M059J (cell line): ENCODE measurements at places on chromosomes 4 and X. TPM values are rescaled to one million over a fixed set of nuclear protein-coding genes. Genes with fewer than 3 reads are reported as not detected.

Gene ADGRL3
- total RNA-seq: 0.07 TPM in 1 of 2 replicates, not detected in the other

Gene REELD1
- not detected in 2 replicates for total RNA-seq

Gene GYPE
- not detected in 2 replicates for total RNA-seq

GRCh38 chr4:8385611-8386010 lies 54.9 kb downstream of the ACOX3 start:
- no peak for DNase-seq

Gene MAGEB10
- 0.10 TPM in 1 of 2 replicates, not detected in the other for total RNA-seq

DNA sequence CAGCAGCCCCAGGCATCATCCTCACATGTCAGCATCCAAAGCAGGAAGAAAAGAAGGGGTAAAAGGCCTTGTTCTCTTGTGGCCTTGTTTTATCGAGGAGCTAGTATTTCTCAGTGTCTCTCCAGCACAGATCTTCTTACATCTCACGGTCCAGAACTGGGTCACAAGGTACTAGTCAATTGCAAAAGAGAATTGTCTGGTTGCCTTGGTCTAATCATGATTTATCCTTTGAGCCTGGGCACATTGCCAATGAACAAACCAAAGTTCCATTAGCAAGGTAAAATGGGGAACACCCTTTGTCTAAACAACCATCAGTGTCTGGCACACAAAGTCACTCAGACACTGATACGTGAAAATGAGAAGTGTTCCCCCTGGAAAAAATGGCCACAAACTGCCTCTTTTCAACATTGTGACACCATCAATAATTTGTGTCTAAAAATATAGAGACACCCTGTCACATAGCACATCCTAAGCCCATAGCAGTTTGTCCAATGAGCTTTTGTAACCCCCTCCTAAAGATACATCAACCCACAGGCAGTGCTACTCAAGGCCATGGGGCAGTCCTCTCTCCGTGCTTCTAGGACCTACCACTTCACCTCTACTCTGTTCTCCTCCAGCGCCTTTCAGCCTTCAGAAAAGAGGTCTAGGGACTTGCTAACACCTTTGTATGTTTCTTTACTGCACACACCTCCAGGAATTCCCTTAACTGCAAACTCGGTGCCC lies 534.4 kb downstream of the MID1IP1 start:
- no peak for DNase-seq

DNA sequence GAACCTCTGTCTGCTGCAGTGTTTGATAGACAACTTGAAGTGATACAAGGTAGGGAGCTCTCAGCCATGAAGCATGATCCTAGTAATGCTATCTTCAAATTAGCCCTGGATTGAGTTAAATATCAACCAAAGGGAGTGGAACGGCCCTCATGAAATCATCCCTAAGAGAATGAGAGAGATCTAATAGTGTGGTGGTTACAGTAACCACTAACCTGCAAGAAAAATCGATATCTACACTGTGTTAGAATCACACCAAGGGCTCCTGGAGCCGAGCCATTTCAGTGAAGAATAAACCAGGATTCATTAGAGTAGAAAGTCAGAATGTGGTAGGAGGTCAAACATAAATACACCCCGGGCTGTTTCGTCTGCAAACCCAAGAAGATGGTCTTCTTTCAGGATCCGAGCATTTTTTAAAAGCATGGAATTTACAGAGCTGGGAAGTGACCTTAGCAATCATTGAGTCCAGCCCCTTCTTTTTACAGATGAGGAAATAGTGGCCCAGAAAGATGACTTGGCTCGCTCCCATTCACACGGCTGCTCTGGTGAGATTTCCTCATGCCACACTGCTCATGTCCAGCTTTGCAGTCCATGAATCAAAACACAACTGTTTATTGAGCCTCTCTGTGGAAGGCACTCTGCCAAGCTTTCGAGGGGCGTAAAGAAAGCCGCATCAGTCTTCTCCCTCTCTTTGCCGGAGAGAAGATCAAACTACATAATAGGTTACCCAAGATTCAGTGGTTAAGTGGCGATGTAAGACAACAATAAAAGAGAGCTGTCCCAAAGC lies 5.5 kb upstream of the DCTD start:
- peak; percentile 45 for DNase-seq
